ENCODE measurements at places on chromosomes 1 and 21. TPM values are rescaled to one million over a fixed set of nuclear protein-coding genes. Genes with fewer than 3 reads are reported as not detected.

The BGLAP gene
- 1.6 TPM for polyA plus RNA-seq

The TNFRSF25 gene
- 1.4 TPM for polyA plus RNA-seq

The ATP6V1G3 gene
- polyA plus RNA-seq = not detected

The CELA3A gene
- 0.73 TPM for polyA plus RNA-seq

The WLS gene
- not detected for polyA plus RNA-seq

The TFAP2E gene
- polyA plus RNA-seq = 0.46 TPM

The RIMS3 gene
- polyA plus RNA-seq = 2.1 TPM

The PROX1 gene
- 10.0 TPM for polyA plus RNA-seq

The PCBP3 gene
- polyA plus RNA-seq = not detected

The GPR37L1 gene
- 0.13 TPM for polyA plus RNA-seq

The OR2T4 gene
- polyA plus RNA-seq = not detected

The MYOC gene
- polyA plus RNA-seq = not detected

The HMCN1 gene
- 0.03 TPM for polyA plus RNA-seq

The IL23R gene
- 0.07 TPM for polyA plus RNA-seq

The COQ8A gene
- 60.4 TPM for polyA plus RNA-seq

DNA sequence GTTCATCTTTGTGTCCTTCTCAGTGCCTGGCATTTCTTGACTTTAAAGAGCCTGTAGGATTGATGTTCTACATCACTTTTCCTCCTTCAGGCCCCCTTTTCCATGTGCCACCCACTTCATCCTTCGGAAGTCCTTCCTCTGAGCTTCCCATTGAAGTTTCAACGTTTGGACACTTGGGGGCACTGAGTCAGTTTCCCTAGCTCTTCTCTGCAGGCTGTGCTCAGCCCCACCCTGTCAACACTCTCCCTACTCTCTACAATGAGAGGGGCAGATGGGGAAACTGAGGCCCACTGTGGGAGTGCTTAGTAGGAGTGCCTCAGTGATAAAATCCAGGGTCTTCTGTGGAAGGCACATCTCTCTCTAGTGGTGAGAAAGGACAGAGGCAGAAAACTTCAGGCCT is 11.9 kb downstream of the KCNJ10 start:
- H3K4me3 ChIP-seq = no peak overlapping the region
- DNase-seq = no peak
- H3K36me3 ChIP-seq = no peaks in the 10 kb centered on the region
- H3K4me1 ChIP-seq = peaks cover 81% of the 10 kb centered on the region

GRCh38 chr1:38268226-38268625 is 221.6 kb upstream of the POU3F1 start:
- H3K4me3 ChIP-seq = no peak overlapping the region
- no peaks in the 10 kb centered on the region for H3K27me3 ChIP-seq
- no peak for DNase-seq
- H3K27ac ChIP-seq = no peak overlapping the region
- no peaks in the 10 kb centered on the region for H3K36me3 ChIP-seq
- H3K4me1 ChIP-seq = peaks cover 16% of the 10 kb centered on the region

GRCh38 chr1:32068957-32069588 is 3.7 kb upstream of the TMEM39B start:
- H3K4me3 ChIP-seq = no peak overlapping the region
- DNase-seq = no peak
- no peaks in the 10 kb centered on the region for H3K36me3 ChIP-seq
- no peaks in the 10 kb centered on the region for H3K27me3 ChIP-seq

- no peaks in the 10 kb centered on the region for H3K36me3 ChIP-seq
- no peaks in the 10 kb centered on the region for H3K4me1 ChIP-seq
- no peak overlapping the region for H3K27ac ChIP-seq
- H3K4me3 ChIP-seq = no peak overlapping the region
- H3K27me3 ChIP-seq = no peaks in the 10 kb centered on the region
- DNase-seq = peak; percentile 1
Observed at GRCh38 chr1:118223426-118223825, 38.4 kb upstream of the SPAG17 start.

DNA sequence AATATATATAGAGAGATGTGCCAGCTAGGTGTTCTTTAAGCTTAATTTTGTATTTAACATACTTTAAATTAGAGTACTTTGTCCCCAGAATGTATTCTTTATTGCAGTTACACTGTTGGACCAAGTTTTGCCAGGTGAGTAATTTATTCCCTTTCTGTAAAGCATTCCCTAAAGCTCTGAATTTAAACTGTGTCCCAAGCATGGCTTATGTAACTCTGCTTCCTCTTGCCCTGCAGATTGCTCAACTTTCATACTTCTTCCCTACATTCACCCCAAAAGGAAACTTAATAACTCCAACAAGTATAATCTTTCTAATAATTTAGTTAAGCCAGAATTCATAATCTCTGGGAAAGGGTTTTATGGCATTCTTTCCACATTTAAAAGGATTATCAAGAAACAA is 5.6 kb downstream of the LYPLAL1 start:
- peaks cover 37% of the 10 kb centered on the region for H3K4me1 ChIP-seq
- H3K36me3 ChIP-seq = 0 out of 2 replicates have a peak, but pooled peaks cover 2% of the 10 kb centered on the region
- H3K27ac ChIP-seq = no peak overlapping the region

DNA sequence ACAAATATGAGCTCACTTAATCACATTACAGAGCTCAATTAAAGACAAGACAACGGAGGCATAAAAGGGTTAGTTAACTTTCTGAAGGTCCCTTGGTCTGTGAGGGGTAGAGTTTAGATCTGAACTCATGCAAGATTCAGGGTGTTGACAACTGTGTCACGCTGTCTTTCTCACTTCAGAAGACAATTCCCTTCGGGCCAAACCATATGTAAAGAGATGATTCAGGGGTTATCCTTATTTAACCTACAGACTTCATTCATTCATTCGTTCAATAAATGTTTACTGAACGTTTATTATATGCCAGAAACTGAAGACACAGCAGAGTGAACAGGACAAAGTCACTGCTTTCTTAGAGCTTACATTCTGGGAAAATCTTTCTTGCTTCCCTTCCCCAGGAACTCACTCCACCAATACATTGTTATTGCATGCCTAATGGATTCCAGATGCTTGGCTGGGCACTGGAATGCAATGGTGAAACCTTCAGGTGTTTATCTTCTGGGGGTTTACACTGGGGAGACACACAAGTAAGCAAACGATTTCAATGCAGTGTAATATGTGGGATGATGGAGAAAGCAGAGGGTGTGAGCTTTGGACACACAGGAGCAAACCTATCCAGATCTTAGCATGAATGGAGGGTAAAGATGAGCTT is 6.4 kb downstream of the XCL1 start:
- H3K4me3 ChIP-seq = no peak overlapping the region
- no peak for DNase-seq
- no peaks in the 10 kb centered on the region for H3K36me3 ChIP-seq

DNA sequence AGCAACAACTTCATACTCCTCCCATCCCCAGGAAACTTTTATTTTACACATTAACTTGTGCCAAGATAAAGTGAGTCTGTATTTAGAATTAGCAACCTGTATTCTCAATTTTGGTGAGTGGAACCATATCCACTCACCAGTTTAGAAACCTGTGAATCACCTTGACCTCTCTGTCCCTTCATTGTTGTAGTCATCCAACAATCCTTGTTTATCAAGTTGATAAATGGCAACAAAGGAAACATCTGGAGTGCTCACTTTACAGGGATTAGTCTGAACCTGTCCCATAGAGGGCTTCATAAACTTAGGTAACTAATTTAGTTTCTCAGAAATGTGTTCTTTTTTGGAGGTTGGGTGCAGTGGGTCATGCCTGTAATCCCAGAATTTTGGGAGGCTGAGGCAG is 3.9 kb upstream of the CLSPN start:
- DNase-seq = no peak
- H3K4me1 ChIP-seq = peaks cover 26% of the 10 kb centered on the region
- H3K27ac ChIP-seq = no peak overlapping the region
- H3K4me3 ChIP-seq = no peak overlapping the region

GRCh38 chr1:239696317-239696716 is 309.9 kb downstream of the CHRM3 start:
- no peak overlapping the region for H3K4me3 ChIP-seq
- H3K27me3 ChIP-seq = no peaks in the 10 kb centered on the region
- no peak for DNase-seq
- no peaks in the 10 kb centered on the region for H3K4me1 ChIP-seq
- no peak overlapping the region for H3K27ac ChIP-seq
- H3K36me3 ChIP-seq = no peaks in the 10 kb centered on the region

- no peak for DNase-seq
- no peaks in the 10 kb centered on the region for H3K27me3 ChIP-seq
- H3K4me3 ChIP-seq = no peak overlapping the region
- no peaks in the 10 kb centered on the region for H3K36me3 ChIP-seq
Observed at GRCh38 chr21:35469498-35469897, 420.4 kb upstream of the RUNX1 start.

GRCh38 chr1:53094533-53094919 is 32.5 kb downstream of the PODN start:
- peaks cover 18% of the 10 kb centered on the region for H3K27me3 ChIP-seq
- DNase-seq = no peak
- peaks cover 55% of the 10 kb centered on the region for H3K4me1 ChIP-seq

DNA sequence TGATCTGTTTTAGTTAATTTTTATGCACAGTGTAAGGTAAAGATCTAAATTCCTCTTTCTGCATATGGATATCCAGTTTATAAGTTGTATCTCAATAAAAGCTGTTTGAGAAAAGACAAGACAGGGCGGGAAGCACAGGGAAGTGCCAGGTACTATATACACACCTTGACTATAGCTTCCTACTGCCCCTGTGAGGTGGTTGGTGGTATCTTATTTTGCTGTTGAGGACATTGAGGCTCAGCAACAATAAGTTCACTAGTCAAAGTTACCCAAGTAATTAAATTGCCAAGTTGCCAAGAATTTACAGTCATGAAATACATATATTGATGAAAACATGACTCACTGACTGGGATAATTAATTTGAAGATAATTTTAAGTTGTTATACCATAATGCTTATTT is 109.1 kb downstream of the CD247 start:
- no peaks in the 10 kb centered on the region for H3K4me1 ChIP-seq
- H3K27ac ChIP-seq = no peak overlapping the region
- H3K36me3 ChIP-seq = peaks cover 4% of the 10 kb centered on the region
- H3K27me3 ChIP-seq = no peaks in the 10 kb centered on the region
- peak; percentile 24 for DNase-seq
- H3K4me3 ChIP-seq = no peak overlapping the region

GRCh38 chr1:37840711-37841110 is 18.7 kb downstream of the MTF1 start:
- peaks cover 42% of the 10 kb centered on the region for H3K36me3 ChIP-seq
- H3K27me3 ChIP-seq = no peaks in the 10 kb centered on the region
- no peaks in the 10 kb centered on the region for H3K4me1 ChIP-seq
- H3K4me3 ChIP-seq = no peak overlapping the region
- DNase-seq = no peak
- no peak overlapping the region for H3K27ac ChIP-seq

DNA sequence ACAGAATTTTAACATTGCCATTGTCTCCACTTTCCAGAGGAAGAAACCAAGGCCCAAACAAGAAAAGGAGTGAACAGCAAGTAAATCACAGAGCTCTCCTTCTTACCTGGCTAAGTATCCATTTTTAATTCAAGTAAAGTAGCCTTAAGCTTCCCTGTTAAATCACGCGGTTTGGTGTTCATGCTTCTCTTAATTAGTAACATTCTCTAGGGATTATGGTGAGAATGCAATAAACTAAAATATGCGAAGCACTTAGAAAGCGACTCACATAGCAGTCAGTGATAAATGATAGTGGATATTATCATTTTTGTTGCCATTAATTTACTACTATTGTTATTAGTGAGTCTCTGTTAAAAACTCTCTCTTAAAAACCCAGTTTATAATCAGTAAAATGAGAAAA is 630.5 kb upstream of the TMPRSS15 start:
- no peak overlapping the region for H3K4me3 ChIP-seq
- H3K27me3 ChIP-seq = no peaks in the 10 kb centered on the region
- H3K4me1 ChIP-seq = no peaks in the 10 kb centered on the region

DNA sequence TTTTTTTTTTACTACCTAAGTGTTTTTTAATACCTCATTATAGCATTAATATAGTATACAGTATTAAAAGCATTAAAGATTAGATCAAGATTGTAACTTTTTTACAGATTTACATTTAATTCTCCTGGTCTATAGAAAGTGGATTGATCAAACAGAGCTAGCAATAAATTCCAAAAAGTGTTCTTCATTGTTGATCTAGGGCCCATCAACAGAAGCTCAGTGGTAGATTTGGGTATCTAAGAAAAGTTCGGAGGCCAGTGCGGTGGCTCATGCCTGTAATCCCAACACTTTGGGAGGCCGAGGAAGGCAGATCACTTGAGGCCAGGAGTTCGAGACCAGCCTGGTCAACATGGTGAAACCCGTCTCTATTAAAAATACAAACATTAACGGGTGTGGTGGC is 12.5 kb downstream of the NUP210L start:
- no peak overlapping the region for H3K27ac ChIP-seq
- H3K4me3 ChIP-seq = no peak overlapping the region

DNA sequence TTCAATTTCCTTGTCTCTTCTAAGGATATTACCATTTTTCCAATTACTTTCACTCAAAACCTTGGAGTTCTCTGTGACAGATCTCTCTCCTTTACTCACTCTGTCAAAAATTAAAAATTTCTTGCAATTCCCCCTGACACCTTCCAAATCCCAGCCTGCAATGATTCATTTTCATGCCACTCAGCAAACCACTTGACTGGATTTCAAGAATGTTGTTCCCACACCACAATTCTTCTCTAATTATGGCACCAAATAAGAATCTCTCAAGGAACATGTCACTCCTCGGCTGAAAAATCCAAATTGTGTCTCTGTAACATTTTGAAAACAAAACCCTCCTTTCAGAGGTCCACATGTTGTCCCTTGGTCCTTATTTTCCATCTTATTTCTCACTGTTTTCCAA is 438.9 kb upstream of the ZP4 start:
- H3K4me3 ChIP-seq = no peak overlapping the region
- H3K27me3 ChIP-seq = no peaks in the 10 kb centered on the region
- H3K4me1 ChIP-seq = no peaks in the 10 kb centered on the region
- no peak overlapping the region for H3K27ac ChIP-seq

GRCh38 chr1:10662824-10663677 is 133.4 kb downstream of the CASZ1 start:
- no peaks in the 10 kb centered on the region for H3K36me3 ChIP-seq
- H3K27ac ChIP-seq = no peak overlapping the region
- DNase-seq = no peak

DNA sequence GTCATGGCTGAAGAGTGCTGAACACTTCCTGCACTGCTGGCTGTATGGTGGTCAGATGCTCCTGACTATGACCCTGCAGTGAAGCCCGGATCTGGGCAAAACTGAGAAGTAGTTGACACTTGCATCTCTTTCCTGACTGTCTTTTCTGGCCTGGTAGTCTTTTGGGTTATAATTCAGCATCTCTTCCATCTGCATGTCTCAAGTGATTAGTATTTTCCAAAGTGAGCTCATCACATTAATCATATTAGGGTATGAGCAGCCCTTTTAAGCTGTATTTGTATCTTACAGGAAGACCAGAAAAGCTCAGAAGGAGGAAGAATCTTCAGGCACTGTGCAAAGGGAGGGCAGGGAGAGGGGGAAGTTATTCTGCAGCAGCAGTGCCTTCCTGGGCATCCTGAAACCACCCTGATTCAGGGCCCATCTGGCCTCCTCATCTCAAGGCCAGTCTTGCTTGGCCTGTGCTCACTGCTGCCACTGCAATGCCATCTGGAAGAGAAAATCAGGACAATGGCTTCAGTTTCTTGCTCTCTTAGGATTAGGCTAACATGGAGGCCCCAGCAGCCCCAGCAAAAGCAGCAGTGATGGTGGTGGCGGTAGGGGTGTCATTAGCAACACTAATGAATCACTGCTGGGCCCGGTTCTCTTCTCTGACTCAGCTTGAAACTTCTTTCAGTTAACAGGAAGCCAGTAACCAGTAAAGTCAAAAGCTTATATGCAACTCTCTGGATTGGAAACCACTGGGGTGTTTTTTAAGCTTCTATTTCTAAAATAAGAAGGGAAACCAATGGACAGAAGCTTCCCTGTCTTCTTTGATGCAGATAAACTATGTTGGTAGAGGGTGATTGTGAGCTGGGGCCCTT is 63.3 kb upstream of the WDR26 start:
- no peak overlapping the region for H3K27ac ChIP-seq
- peaks cover 12% of the 10 kb centered on the region for H3K4me1 ChIP-seq
- no peaks in the 10 kb centered on the region for H3K36me3 ChIP-seq
- peaks cover 1% of the 10 kb centered on the region for H3K27me3 ChIP-seq
